ENCODE measurements at places on chromosomes 16 and 17. TPM values are rescaled to one million over a fixed set of nuclear protein-coding genes. Genes with fewer than 3 reads are reported as not detected.

DNA sequence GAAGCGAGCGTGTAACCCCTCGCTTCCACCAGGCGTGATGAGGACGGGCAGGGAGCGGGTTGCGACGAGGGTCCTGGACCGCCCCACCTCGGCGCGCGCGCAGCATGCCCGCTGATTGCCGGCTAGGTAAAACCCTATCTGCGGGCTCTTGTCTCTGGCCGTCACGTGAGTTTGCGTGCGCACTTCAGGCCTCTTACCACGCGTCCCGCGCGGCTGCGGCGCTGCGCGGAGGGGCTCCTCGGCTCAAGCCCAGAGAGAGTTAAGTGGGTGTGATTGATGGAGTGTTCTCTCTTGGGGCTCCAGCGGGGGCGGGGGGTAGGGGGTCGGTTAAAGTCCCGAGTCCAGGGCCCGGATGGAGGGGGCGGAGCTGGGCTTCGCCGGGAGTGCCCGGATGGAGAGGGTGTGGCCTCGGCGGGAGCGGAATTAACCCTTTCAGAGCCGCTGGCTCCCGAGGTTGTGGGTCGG lies 7.9 kb downstream of the KDM6B start:
- DNase-seq = peak; percentile 61

DNA sequence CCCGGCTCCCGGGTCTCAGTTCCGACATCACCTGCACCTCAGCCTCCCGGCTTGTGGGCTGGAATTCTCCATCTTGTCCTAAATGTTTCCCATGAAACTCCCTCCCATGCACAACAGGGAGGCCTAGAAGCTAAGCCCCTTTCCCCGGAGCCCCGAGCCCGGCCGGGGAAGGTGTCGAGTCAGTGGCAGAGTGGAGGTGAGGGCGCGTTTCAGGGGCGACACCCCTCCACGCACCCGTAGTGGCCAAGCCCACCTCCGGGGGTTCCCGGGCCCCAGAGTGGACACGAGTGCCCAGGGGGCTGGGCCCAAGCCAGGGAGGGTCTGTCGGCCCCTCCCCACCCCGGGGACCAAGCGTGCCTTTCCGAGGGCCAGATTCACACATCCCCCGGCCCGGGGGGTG lies 25.0 kb upstream of the C1QTNF8 start:
- no peak for DNase-seq

- DNase-seq = peak; percentile 79
Measured at GRCh38 chr17:29133121-29133713, 47.0 kb downstream of the MYO18A start.

GRCh38 chr16:48408688-48409087 lies 23.5 kb upstream of the SIAH1 start:
- DNase-seq = peak; percentile 90

Gene MYBBP1A
- total RNA-seq = 70.0 TPM

DNA sequence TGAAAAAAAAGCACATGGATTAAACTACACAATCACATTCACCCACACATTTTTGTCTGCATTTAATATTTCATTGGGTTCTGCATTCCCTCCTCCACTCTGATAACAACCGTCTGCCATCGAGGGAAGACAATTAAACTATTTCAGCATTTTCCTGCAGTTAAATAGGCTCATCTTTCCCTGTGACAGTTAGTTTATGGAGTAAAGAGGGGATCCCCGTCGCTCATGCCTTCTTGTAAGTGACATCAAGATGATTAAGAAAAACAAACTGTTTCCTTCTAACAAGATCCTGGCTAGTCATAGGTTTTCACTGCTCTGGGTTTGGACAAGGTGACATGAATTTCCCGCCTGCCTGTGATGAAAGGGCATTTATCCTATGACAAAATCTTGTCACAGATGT lies 98.0 kb upstream of the DYNLRB2 start:
- no peak for DNase-seq

DNA sequence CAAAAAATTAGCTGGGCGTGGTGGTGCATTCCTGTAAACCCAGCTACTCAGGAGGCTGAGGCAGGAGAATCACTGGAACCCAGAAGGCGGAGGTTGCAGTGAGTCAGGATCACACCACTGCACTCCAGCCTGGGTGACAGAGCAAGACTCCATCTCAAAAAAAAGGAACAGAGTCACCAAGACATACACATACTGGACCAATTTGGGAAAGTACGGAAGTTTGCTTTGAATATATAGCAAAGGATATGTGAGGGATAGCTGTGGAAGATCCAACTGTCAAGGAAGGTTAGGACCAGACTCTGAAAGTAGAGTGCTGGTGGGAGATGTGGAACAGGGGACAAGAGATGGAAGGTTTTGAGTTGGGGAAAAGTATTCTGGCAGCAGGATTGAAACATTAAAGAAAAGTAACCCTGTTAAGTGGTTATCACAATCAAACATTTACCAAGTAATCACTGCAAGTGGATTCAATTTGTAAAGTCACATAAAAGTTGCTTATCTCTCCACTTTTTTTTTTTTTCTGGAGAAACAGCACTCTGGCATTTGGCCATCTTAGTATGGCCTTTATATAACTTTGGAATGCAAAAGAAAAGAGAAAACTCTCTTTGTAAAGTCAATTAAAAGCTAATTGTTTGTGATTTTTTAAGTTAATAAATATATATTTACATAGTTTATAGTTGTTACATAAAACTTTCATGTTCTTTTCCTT lies 259.4 kb upstream of the TBX2 start:
- no peak for DNase-seq

- no peak for DNase-seq
Measured at GRCh38 chr16:14585287-14585686, 44.8 kb downstream of the PARN start.

Gene BLTP2
- total RNA-seq = 131 TPM

Gene FBXO39
- total RNA-seq = 0.93 TPM

DNA sequence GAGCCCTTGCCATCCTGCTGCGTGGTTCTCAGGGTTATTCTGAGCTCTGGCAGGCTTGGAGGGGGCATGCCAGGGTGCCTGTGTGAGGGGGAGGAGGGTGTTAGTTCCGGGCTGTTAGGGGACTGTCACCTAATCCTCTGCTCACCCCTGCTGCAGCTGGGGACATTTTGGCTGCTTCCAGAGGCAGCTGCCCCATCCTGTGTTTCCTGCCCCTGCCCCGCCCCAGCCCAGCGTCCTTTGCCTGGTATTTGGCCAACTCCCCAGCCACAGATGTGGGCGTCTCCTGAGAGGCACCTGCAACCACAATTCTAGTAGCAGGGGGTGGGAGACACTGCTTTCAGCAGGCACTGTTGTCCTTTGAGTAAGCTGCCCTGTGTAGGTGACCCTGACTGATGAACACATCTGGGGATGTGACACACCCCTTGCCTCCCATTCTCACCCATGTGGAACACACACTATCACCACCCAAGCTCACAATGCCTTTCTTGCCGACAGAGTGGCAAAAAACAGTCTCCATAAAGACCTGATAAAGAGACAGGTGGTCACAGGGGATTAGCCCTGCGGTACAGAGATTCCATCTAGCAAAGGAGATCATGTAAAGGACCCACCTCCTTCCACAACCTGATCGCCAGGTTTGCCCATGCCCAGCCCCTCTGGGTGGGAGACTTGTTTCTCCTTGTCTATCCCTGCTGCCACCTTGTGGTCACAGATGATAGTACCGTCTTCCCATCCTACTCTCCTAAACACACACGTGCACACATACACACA lies at the start of gene CHRNE:
Gene CHRNE, minus strand, starts transcription at position 48 of the 768 bp plus-strand sequence. Its CDS starts 35 bp downstream, at position 13.
- DNase-seq = peak; percentile 52

Gene RDM1
- total RNA-seq = not detected

Gene CLEC10A
- total RNA-seq = not detected

DNA sequence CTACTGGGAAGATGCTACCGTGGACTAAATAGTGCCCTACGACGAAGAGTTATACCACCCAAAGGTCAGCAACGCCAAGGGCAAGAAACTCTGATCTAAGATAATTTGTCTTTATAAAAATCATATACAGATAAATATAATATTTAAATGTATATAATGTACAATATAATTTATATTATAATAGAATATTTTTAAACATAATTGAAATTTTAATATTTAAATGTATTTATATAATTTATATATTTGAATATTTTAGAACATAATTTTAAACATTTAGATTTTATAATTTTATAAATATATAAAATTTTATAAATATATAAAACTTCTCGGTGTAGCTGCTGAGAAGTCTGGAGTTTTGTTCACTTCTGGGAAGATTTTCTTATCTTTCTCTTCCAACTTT lies 209.2 kb downstream of the FOXL1 start:
- DNase-seq = no peak

Gene GPRC5C
- 65.3 TPM for total RNA-seq

Gene TBC1D3I
- total RNA-seq = 0.11 TPM

DNA sequence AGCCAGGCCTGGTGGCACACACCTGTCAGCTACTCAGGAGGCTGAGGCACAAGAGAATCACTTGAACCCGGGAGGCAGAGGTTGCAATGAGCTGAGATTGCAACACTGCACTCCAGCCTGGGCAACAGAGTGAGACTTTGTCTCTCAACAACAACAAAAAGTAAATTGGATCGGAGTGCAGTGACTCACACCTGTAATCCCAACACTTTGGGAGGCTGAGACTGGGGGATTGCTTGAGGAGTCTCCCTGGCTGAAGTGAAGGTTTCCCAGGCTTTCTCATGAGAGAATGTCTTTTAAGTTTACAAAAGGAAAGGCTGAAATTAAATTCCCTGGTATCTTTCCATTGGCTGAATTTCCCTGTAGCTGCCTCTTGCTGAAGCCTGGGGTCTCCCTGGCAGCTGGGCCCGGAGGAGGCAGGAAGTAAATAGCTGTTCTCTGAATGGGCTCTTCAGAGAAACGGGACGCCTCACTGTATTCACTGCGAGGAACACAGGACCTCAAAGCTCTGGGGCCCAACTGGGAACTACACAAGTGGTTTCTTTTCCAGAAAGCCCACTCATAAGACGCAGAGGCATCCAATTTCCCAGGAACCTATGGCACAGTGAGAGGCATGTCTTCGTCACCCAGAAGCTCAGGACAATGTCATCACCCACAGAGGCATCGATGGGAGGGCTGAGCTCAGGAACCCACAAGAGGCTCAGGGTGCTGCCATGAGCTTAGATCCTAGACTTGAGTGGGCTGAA lies 77.4 kb upstream of the SMURF2 start:
- peak; percentile 78 for DNase-seq

DNA sequence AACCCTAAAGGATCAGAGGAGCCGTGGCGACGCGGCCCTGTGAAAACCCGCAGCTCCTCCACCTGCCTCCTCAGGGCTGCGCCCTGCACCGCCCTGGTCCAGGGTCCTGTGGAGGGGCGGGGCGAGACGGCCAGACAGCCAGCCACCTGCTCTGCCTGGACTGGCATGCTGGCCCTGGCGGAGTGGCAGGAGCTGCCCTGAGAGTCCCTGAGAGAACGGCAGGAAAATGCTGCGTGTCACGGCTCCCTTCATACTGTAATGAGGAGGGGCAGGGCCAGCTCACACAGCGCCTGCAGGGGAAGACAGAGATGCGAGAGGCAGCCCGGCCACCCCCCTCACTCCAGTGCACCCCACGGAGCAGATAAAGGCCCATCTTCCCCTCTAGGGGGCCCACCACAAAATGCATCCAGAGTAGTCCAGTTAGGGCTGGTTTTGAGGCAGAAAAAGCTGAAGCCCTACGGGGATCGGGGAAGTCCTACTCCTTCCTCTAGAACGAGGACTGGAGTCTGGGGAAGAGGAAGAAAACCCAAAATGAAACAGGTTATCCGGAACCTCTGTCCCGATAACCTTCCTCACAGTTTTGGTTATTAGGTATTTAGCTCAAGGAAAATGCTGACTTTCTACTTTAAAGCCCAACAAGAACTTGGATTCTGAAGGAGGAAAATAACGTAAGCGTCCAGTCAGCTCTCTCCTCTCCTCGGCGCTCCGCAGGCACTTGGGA lies 97.6 kb upstream of the DNAH17 start:
- DNase-seq = no peak

- no peak for DNase-seq
Measured at GRCh38 chr16:86722970-86723369, 144.6 kb downstream of the FOXL1 start.

GRCh38 chr17:45662432-45662831 lies 121.7 kb upstream of the CRHR1 start:
- DNase-seq = no peak

Gene ITGAL
- total RNA-seq = 0.23 TPM

DNA sequence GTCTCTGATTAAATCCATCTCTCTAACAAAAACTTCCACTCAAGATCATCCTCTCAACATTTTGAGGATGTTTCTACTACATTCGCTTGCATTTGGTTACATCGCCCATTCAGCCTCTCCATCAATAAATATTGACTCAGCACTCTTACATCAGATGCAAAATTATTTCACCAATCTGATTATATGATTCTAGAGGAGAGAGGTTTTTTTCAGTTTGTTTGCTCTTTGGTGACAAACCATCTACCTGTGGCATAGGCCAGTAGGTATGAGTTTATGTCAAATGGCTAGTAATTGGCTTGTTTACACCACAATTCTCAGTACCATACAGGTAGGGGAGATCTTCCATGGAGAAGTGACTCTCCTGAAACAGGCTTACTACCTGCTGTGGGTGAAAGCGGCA lies 52.3 kb downstream of the TOX3 start:
- no peak for DNase-seq

GRCh38 chr16:75088216-75088615 lies 28.4 kb downstream of the LDHD start:
- no peak for DNase-seq

Gene PERCC1
- not detected for total RNA-seq

Measured in astrocyte (in vitro differentiated cells and primary cell).